ENCODE measurements at places on chromosomes 16 and 17. TPM values are rescaled to one million over a fixed set of nuclear protein-coding genes. Genes with fewer than 3 reads are reported as not detected.

Gene SLC38A8
- total RNA-seq = not detected

Gene KRTAP9-8
- not detected for total RNA-seq

Gene ORC6
- 5.0 TPM for total RNA-seq

Gene EFNB3
- 0.26 TPM for total RNA-seq

Gene CA5A
- total RNA-seq = not detected

DNA sequence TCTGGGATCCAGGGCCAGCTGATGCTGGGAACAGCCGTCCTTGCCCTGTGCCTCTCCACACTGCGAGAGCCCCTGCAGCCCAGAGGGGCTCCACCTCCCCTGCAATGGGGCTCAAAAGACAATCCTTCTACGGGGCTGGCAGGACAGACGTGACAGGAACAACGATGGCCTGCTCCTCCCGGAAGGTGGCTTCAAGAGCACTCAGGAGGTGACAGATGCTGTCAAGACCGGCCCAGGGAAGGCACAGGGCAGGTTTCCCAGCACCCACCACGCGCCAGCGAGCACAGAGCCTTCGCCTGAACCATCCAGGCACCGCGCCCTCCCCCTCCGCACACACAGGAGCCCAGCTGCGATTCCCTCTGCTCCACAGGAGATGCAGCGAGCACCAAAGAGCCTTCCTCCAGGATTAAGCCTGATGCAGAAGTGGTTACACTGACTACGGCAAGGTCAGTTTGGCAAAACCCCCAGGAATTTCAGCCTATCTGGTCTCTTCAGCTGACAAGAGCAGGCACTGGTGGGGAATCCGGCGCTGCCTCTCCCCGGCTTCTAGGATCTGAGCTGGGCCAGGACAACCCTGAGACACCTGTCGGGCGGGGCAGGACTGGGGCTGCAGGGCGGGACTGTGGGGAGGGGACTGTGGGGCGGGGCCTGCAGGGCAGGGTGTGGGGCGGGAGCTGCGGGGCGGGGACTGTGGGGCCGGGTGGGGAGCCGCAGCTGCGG is 103.4 kb downstream of the ZNF778 start:
- DNase-seq = peak; percentile 75

DNA sequence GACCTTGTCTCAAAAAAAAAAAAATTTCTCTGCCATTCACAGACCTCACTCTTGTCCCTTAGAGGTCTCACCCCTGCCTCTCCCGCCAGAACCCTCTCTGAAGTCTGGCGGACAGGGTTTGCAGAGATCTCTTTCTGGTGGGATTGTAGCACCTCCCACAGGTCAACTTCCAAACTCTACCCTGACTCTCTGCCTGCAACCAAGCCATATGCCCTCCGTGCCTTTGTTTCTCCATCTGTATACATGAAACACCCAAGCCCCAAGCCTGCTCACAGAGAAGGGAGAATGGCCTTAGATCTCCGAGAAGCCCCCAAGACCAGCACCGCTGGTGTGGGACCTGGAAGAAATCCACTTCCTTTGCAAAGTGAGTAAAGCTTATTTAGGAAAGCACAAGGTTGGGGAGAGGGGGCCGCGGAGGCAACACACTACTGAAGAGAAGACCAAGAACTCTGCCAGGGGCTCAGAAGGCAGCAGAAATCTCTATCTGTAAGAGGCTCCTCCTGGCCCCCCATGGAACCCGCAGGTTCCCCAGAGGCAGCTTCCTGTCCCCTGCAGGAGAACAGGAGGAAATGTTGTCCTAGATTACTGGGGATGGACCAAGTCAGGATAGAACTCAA is 219.9 kb downstream of the C16orf78 start:
- DNase-seq = no peak

DNA sequence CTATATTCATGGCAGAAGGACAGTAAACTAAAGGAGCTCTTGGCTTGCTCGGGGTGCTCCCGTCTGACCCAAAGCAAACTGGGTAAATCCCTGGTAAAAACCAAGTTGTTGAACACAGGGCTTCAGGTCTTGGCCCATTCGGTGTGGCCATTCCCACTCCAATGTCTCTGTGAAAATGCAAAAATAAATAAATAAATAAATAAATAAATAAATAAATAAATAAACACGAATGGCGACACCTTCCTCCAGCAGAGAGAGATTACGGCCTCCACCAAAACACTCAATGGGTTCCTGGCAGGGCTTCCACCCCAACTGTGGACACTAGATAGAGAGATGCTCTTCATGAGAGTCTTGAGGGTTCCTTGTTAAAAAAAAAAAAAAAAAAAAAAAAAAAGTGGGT is 325.3 kb downstream of the SOX9 start:
- DNase-seq = no peak

GRCh38 chr17:44829523-44830358 is at the start of gene GJC1:
Gene GJC1 (minus strand): TSS chr17:44830287. CDS start chr17:44805817, 24,470 bp downstream.
- DNase-seq = peak; percentile 55

GRCh38 chr17:40112718-40113109 is 9.1 kb upstream of the MSL1 start:
- DNase-seq = no peak

GRCh38 chr16:82992786-82993185 is 366.0 kb downstream of the CDH13 start:
- no peak for DNase-seq

GRCh38 chr17:29412780-29413565 is 22.8 kb downstream of the TAOK1 start:
- DNase-seq = peak; percentile 58

GRCh38 chr17:11121341-11121985 is 119.5 kb upstream of the SHISA6 start:
- no peak for DNase-seq
